ENCODE measurements at places on chromosomes 16 and 17.

GRCh38 chr16:27317320-27317719 lies 3.5 kb downstream of the IL4R start:
- DNase-seq: no peak

GRCh38 chr17:65509032-65509431 lies 52.4 kb downstream of the AXIN2 start:
- DNase-seq: no peak

- no peak for DNase-seq
These were observed 571 bp upstream of the NME1 start for GRCh38 chr17:51152766-51153209.

DNA sequence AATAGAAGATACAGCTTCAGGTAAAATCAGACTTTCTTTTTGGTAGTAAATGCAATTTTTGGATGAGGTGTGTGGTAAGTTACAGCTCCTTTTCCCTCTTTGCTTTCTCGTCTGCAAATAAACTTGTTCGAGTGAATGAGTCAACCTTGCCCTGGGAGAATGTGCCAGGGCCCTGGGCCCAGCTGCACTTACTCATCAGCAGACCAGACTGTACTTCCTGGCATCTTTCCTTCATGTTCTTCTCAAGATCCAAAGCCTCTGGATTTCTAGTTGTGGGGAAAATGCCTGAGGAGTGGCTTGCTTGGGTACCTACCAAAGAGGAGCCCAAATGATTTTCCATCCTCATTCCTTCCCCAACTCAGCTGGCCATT lies 5.4 kb upstream of the G6PC1 start:
- peak; percentile 29 for DNase-seq

DNA sequence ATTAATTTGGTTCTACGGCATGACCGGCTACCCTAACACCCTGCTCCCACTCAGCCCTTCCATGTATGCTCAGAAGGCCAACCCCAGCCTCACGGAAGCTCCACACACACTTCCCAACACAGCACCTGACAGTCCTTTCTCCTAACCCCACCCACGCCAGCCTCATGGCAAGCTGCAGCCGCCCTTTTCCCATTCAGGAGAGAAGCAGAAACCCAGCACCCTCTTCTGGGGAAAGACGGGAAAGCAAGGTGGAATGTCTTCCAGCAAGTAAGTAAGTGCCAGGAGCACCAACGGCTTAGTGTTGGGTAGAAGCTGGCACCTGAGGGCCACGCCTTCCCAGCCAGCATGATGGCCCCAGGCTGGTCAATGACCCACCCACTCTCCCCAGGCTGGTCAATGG lies 32.1 kb downstream of the ABR start:
- DNase-seq: peak; percentile 8

GRCh38 chr17:49495842-49496182 lies 719 bp downstream of the NGFR start:
- DNase-seq: no peak

DNA sequence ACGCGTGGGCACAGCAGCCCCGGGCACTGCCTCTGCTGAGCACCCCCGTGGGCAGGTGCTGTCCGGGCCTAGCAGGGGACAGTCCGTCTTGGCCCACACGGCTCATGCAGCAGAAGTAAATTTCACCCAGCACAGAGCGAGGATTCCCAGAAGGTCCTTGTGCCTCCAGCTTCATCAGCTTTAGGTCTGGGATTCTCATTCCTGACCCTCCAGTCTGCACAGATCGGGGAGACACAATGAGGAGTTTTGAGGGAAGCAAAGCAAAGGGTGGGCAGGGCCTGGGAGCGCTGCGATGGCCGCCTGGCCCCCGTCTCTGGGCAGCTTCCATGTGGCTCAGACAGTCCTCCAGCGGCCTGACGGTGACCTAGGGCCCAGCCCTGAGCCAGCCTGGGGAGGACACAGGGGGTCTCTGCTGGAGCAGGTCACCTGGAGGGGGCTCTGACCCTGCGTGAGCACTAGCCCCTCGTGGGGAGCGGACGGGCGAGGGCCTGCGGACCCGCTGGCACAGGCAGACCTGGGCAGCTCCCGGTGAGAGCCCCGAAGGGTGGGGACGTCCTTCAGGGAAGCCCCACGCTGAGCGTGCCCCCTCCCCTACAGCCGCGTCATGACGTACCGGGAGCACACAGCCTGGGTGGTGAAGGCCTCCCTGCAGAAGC lies 30.7 kb upstream of the CHMP6 start:
- DNase-seq: no peak

GRCh38 chr17:38463451-38463858 lies 35.2 kb downstream of the ARHGAP23 start:
- DNase-seq: no peak

GRCh38 chr17:5241861-5242671 lies 7.4 kb upstream of the SCIMP start:
- no peak for DNase-seq

GRCh38 chr17:39485555-39485954 lies 24.3 kb downstream of the CDK12 start:
- DNase-seq: peak; percentile 83

GRCh38 chr16:772959-773358 lies 12.4 kb downstream of the MSLN start:
- DNase-seq: no peak

GRCh38 chr16:87310610-87311009 lies 6.6 kb downstream of the C16orf95 start:
- DNase-seq: no peak

GRCh38 chr16:22705799-22706198 lies 108.2 kb upstream of the HS3ST2 start:
- DNase-seq: no peak

- DNase-seq: no peak
These were observed 1.4 kb downstream of the MYO18A start for GRCh38 chr17:29178750-29179231.

DNA sequence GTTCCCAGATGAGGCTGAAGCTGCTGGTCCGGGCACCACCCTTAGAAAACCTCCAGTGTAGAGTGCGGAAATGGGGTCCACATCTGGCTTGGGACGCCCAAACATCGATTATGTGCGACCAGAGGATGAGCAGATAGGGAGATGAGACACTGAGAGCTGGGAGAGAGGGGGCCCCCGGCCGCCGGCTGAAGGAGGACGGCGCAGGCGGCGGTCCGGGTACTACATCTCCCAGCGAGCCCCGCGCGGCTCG lies 182 bp upstream of the SPECC1 start:
- peak; percentile 19 for DNase-seq

DNA sequence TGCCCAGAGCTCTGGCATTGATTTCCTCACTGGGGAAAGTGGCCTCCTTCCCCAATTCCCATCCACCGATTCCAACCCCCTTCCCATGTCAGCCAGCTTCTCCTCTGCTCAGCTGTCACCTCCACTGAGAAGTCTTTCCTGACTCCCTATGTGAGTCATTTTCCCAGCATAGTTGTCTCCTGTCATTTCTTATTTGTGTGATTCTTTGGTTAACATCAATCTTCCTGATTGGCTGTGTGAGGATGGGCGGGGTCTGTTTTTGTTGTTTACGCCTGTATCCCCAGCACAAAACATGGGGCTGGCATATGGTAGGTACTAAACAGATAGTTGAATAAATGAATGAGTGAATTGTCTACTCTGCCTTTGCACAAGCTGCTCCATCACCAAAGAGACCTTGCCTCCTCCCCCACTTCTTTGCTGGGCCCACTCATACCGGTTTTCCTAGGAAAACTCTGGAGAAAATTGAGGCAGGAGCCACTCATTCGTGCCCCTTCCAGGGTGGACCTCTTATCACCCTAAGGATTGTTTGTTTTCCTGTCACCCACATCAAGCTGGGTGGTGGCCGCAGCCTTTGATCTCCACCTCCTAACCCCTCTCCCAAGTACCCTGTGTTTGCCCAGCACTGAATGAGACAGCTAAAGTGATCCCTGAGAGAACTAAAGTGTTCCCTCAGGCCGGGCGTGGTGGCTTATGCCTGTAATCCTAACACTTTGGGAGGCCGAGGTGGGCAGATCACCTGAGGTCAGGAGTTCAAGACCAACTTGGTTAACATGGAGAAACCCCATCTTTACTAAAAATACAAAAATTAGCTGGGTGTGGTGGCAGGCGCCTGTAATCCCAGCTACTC lies 1.2 kb upstream of the GRB7 start:
- no peak for DNase-seq

GRCh38 chr17:64214950-64215349 lies 48.1 kb downstream of the TEX2 start:
- no peak for DNase-seq

DNA sequence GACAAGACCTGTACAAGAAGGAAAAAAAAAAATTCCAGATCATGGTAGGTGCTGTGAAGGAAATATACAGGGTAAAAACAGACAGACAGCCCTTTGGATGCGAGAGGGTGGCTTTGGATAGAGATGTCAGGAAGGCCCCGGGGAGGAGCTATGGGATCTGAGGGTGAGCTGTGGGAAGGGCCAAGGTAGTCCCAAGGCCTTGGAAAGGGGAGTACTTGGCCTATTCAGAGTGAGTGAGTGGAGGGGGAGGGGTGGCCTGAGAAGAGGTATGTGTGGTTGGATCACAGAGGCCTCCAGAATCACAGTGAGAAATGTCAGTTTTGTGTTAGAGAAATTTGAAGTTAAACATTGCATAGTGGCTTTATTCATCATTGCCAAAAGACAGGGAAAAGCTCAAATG lies 31.2 kb upstream of the AKTIP start:
- no peak for DNase-seq

GRCh38 chr17:64441772-64442540 lies 7.0 kb upstream of the MILR1 start:
- no peak for DNase-seq
